Thyroid gland (tissue), 4 donors: ENCODE measurements at places on chromosomes 2 and 18. TPM values are rescaled to one million over a fixed set of nuclear protein-coding genes. Genes with fewer than 3 reads are reported as not detected.

GRCh38 chr18:42177390-42177789, 222.4 kb downstream of the PIK3C3 start:
- H3K36me3 ChIP-seq = no peaks in the 10 kb centered on the region
- H3K27me3 ChIP-seq = no peaks in the 10 kb centered on the region
- no peak for DNase-seq
- no peak overlapping the region for H3K27ac ChIP-seq
- no peak overlapping the region for H3K4me3 ChIP-seq
- H3K4me1 ChIP-seq = no peaks in the 10 kb centered on the region

GRCh38 chr2:88765154-88765888, 73.8 kb downstream of the RPIA start:
- DNase-seq = peak; percentile 55

- no peaks in the 10 kb centered on the region for H3K27me3 ChIP-seq
- no peaks in the 10 kb centered on the region for H3K36me3 ChIP-seq
- no peak overlapping the region for H3K27ac ChIP-seq
- H3K4me3 ChIP-seq = no peak overlapping the region
These were observed 14.6 kb downstream of the TLK1 start for GRCh38 chr2:171146071-171146470.

GRCh38 chr2:201680743-201681142, 17.7 kb downstream of the MPP4 start:
- H3K4me3 ChIP-seq = no peak overlapping the region
- DNase-seq = peak; percentile 3
- no peaks in the 10 kb centered on the region for H3K27me3 ChIP-seq

DNA sequence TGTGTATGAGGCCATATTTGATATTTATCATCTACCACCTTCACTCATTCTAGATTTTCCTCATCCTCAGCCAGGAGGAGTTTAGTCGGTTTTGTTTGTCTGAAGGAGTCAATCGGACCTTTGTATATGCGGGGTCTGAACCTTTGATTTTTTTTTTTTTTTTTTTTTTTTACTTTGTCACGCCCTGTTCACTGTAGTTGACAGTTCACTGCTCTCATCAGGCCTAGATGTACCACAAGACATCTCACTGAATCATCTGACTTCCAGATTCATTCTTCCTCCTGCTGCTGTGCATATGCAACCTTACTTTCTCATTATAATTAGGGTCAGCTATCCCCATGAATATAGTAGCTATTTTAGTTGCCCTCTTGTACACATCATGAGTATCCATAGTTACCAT, 133.2 kb downstream of the ARHGAP15 start:
- H3K36me3 ChIP-seq = no peaks in the 10 kb centered on the region
- H3K27ac ChIP-seq = no peak overlapping the region
- H3K4me1 ChIP-seq = peaks cover 7% of the 10 kb centered on the region
- DNase-seq = no peak

DNA sequence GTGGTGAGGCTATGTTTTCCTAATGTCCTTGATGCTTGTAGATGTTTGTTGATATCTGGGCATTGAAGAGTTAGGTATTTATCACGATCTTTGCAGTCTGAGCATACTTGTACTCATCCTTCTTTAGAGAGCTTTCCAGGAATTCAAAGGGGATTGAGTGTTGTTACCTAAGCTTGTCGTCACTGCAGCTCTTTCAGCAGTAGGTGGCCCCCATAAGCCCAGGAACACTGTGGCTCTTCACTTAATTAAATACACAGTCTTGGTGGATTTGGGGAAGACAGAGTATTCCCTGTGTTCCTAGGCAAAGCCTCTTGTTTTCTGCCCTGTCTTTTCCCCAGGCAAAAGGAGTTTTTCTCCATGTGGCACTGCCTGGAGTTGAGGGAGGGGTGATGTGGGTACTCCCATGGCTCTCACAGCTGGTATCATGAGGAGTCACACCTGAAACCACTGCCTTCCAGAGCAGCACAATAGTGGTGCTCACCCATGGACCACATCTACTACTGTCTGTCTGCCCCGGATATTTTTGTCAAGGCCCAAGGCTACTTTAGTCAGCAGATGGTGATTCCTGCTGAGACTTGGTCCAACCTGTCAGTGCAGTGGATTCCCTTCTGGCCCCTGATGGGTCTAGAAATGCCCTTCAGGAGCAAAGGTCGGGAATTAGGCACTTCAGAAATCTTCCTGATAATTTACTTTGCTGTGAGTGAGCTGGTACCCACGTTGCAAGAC, 95.7 kb downstream of the GALNT13 start:
- no peak overlapping the region for H3K4me3 ChIP-seq
- H3K27me3 ChIP-seq = no peaks in the 10 kb centered on the region
- no peak overlapping the region for H3K27ac ChIP-seq
- H3K4me1 ChIP-seq = no peaks in the 10 kb centered on the region

CNDP2 gene
- 344 TPM for total RNA-seq

GRCh38 chr2:61970807-61971556, 65.5 kb downstream of the COMMD1 start:
- H3K4me3 ChIP-seq = no peak overlapping the region
- peak; percentile 35 for DNase-seq
- H3K27ac ChIP-seq = peak overlapping the region; percentile 83
- H3K4me1 ChIP-seq = peaks cover 6% of the 10 kb centered on the region
- H3K27me3 ChIP-seq = no peaks in the 10 kb centered on the region

DNA sequence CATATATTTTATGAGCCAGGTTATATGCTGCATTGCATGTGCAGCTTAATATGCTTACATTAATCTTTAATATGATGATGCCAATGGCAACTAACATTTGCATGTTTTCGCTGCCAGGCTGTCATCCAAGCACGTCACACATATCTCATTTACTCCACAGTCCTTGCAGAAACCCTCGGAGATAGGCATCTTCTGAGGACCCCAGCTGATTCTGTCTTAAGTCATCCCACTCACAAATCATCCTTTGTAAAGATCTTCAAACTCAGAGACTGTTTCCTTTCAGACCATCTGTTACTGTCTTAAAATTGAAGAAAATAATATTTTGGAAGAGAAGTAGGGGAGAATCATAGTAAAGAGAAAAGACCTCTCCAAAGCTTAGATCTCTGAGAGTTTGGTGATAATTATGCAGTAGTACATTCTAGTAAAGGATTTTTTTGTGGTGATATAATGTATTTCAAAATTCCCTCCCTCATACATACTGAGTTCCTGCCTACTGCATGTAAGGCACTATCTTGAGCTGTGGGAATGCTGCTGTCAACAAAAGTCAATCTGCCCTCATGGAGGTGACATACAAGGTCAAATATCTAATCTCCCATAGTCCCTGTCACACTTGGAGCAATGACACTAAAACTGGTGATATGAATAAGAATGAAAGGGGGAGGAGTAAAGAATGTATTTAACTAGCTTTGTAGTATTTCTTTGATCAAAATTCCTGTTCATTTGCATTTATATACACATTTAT, 11.0 kb downstream of the ITGA4 start:
- DNase-seq = no peak
- H3K36me3 ChIP-seq = no peaks in the 10 kb centered on the region
- H3K27me3 ChIP-seq = no peaks in the 10 kb centered on the region
- H3K27ac ChIP-seq = no peak overlapping the region

VSNL1 gene
- total RNA-seq = not detected

- no peak for DNase-seq
- no peaks in the 10 kb centered on the region for H3K4me1 ChIP-seq
- no peaks in the 10 kb centered on the region for H3K36me3 ChIP-seq
These were observed 200.5 kb upstream of the CHAC2 start for GRCh38 chr2:53567073-53567472.

DNA sequence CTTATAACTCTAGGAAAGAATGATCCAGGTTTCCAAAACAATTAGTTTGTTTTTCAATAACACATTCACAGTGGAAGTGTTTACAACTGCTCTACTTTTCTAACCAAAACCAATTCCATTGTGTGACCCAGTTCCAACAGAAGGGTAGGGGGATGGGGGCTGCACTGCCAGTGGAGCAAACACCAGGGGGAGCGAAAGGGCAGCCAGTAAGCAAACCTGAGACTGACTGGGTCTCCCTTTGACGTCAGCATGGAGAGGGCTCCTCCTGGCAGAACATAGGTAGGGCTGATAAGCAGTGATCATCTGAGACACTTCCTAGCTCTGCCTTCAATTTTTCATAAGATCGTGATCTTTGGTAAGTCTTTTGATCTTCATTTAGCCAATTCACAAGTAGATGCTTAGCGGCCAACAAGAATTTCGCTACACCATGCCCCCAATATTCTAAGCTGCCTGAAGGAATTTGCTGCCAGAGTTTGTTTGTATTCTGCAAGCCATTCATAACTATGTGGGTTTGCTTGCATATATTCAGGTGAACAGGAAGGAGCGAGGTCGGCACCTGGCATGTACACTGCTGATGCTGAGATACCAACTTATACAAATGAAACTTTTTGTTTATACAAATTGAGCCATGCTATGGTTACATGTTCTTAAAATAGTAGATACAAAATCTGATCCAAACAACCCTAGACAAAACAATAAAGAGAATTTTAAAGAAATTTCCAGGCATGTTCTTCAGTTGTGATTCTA, 45.9 kb downstream of the ST6GAL2 start:
- H3K4me1 ChIP-seq = peaks cover 31% of the 10 kb centered on the region
- H3K27ac ChIP-seq = peak overlapping the region; percentile 66
- H3K4me3 ChIP-seq = no peak overlapping the region
- H3K36me3 ChIP-seq = no peaks in the 10 kb centered on the region

DNA sequence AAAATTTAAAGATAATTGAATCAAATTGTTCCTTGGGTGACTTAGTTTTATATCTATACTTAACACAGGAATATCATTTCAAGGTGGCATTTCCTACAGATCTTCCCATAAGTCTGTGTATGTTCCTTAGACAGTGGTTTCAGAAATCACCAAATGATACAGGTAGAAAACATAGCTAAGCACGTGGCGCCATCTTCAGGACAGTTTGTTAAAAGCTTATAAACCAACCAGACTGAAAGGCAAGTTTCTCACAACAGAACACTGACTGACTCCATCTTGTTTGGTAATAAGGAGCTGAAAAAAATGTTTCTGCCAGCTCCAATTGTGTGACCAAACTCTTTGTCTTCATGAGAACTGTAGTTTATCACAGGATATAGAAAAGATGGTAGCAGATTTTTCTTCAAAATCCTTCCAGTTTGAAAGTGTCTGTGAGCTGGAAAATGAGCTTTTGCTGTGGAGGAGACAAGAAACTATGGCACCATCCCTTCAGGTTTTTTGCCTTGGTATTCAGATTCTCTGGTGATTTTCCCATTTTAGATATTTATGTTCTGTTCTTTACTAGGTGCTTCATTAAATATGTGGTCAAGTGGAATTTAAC, 34.8 kb upstream of the NEUROD1 start:
- no peaks in the 10 kb centered on the region for H3K36me3 ChIP-seq
- H3K27ac ChIP-seq = no peak overlapping the region
- DNase-seq = peak; percentile 55
- H3K4me3 ChIP-seq = no peak overlapping the region

TUBA4B gene
- not detected for total RNA-seq
